Hepatocyte (in vitro differentiated cells): ENCODE measurements at places on chromosomes 11 and 22. TPM values are rescaled to one million over a fixed set of nuclear protein-coding genes. Genes with fewer than 3 reads are reported as not detected.

- DNase-seq: no peak
Measured at GRCh38 chr22:48645766-48646165, 1181.9 kb downstream of the BRD1 start.

DNA sequence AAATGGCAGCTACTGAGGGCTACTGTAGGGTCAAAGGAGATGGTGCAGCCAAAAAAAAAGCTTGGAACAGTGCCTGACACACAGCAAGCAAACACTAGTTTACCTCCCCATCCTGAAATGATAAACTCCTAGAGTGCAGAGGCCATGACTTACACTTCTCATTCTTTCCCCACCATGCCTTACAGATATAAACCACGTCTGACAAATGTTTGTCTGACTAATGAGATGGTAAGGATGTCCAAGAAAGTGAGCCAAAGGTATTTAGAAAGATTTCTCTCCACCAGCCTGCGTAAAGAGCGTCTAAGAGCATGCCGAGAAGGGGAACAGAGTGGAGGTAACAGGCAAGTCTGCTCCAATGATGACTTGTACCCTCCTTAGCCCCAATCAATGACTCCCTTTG is 99.0 kb downstream of the LARGE1 start:
- no peak for DNase-seq

- DNase-seq: no peak
Measured at GRCh38 chr22:36608987-36609386, 80.0 kb upstream of the EIF3D start.

DNA sequence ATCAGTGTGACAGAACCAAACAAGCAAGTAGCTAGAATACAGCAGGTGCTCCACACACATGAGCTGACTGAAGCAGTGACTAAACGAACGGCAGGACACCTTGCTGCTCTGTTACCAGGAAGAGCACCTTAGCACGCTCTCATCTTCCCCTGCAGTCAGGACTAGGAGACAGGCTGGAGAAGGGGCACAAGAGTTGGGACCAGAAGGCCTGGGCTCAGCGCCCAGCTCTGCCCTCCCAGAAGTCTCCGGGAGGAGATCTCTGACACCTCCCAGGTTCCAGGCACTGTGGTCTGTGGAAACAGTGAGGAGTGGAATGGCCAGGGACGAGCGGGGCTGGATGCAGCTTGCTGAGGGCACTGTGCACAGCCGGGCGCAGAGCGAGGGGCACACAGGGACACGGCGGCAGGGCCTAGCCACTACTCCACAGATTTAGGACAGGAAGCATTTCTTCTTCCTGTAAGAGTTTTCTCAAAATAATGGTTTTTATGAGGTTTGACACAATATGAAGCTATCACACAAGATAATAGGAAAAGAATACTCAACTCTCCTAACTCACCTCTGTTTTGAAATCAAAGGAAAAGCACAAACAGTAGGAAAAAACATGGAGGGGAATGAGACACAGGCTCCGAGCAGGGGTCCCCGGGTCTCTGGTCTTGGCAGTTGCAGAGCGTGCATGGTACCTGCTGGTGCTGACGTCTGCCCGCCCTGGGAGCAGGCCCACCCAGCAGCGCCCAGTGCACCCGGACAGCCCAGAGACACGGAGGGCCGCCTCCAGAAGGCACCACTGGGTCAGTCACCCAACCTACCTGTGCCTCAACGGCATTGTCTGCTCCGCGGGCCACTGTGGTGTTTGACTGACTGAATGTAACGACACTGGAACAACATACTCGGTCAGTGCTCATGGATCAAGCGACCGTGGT is 67.6 kb downstream of the NCAPD3 start:
- DNase-seq: no peak

DNA sequence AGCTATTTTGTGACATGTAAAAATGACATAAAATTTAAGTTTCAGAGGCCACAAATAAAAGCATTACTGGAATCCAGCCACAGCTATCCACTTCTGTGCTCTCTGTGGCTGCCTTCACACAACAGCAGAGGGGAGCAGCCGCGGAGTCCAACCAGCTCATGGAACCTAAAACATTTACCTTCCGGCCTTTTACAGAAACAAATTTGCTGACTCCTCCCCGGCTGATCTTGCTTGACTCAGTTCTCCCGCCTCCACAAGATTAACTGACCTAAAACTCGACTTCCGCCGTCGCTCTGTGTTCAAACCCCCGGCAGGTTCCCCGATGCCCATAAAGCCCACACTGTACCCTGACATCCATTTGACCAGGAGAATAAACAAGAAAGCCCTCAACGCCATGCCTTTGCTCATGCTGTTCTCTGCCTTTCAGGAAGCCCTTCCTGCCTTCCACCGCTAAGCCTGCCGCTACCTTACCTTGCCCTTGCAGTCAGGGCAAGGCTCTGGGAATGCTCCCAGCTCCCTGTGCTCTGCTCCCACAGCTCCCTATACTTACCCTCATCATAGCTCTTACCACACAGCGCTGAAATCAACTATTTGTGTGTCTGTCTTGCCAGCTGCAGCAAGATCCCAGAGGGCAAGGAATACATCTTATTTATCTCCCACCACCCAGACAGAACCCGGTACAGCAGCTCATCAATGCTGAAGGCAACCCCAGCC is 35.4 kb downstream of the MICAL3 start:
- no peak for DNase-seq

GRCh38 chr11:11471201-11471600 is 118.2 kb upstream of the CSNK2A3 start:
- no peak for DNase-seq

- no peak for DNase-seq
Measured at GRCh38 chr11:86138958-86139357, 70.1 kb upstream of the PICALM start.

- DNase-seq: peak; percentile 67
Measured at GRCh38 chr11:27485930-27486773, 13.6 kb upstream of the LGR4 start.

- DNase-seq: no peak
Measured at GRCh38 chr11:33670250-33671011, 30.2 kb downstream of the C11orf91 start.

GRCh38 chr11:75428989-75429640 is 3.9 kb downstream of the KLHL35 start:
- DNase-seq: no peak

GRCh38 chr11:65210748-65211147 is 29.0 kb downstream of the CAPN1 start:
- DNase-seq: no peak

The DGCR6L gene
- polyA plus RNA-seq: 93.4 and 99.0 TPM in 2 replicates

The MMP1 gene
- polyA plus RNA-seq: 8.4 and 10.1 TPM in 2 replicates

The RASD2 gene
- 12.7 and 13.5 TPM in 2 replicates for polyA plus RNA-seq

The OR52I2 gene
- polyA plus RNA-seq: not detected in 2 replicates
